ENCODE measurements at places on chromosomes 4 and X. TPM values are rescaled to one million over a fixed set of nuclear protein-coding genes. Genes with fewer than 3 reads are reported as not detected.

Gene RIBC1
- total RNA-seq: 0.86 TPM

Gene S100G
- total RNA-seq: not detected

Gene TCEAL1
- 10.4 TPM for total RNA-seq

Gene INPP4B
- 0.22 TPM for total RNA-seq

Gene PF4V1
- total RNA-seq: not detected

Gene CPE
- total RNA-seq: not detected

Gene EPHA5
- total RNA-seq: not detected

Gene AWAT2
- total RNA-seq: not detected

Gene TRIM60
- total RNA-seq: not detected

Gene LETM1
- total RNA-seq: 52.5 TPM

Gene TLR1
- total RNA-seq: 39.6 TPM

Gene RPS6KA6
- 0.51 TPM for total RNA-seq

Gene RNF128
- not detected for total RNA-seq

Gene ANKRD50
- total RNA-seq: 0.61 TPM

Gene PDZD4
- total RNA-seq: 0.07 TPM

Gene TMEM154
- total RNA-seq: 59.9 TPM

Gene CPXCR1
- total RNA-seq: not detected

Gene IL13RA2
- total RNA-seq: not detected

Gene GASK1B
- total RNA-seq: not detected

Gene FTHL17
- not detected for total RNA-seq

Gene ZGRF1
- 13.7 TPM for total RNA-seq

Gene NXF2
- not detected for total RNA-seq

Gene CFP
- 0.91 TPM for total RNA-seq

Gene TGIF2LX
- total RNA-seq: not detected

Gene HDAC6
- total RNA-seq: 139 TPM

Gene FAM47E
- total RNA-seq: not detected

Gene ARMCX2
- 8.3 TPM for total RNA-seq

Gene GAGE12H
- not detected for total RNA-seq

Gene GPM6B
- total RNA-seq: not detected

Gene MAMLD1
- 1.4 TPM for total RNA-seq

Gene CXCL8
- 0.71 TPM for total RNA-seq

Gene SRPX2
- not detected for total RNA-seq

Gene GAGE12E
- total RNA-seq: not detected

Gene TLR8
- total RNA-seq: 0.22 TPM

Gene OPN1LW
- total RNA-seq: not detected

Gene SPANXA2
- total RNA-seq: not detected

Gene ERAS
- total RNA-seq: not detected

Gene ARX
- total RNA-seq: not detected

Gene TEC
- 8.8 TPM for total RNA-seq

Gene TEX13B
- total RNA-seq: not detected

Gene SGCB
- 10.8 TPM for total RNA-seq

Gene HPSE
- 1.5 TPM for total RNA-seq

Gene SPP1
- total RNA-seq: not detected

Gene SGMS2
- total RNA-seq: not detected

Gene ASMT
- 0.44 TPM for total RNA-seq

Gene MAGED4B
- 5.0 TPM for total RNA-seq

Gene BLOC1S4
- 19.8 TPM for total RNA-seq

Gene SERPINA7
- not detected for total RNA-seq

Gene FGF13
- not detected for total RNA-seq
